ENCODE measurements at places on chromosomes 6 and 20.

DNA sequence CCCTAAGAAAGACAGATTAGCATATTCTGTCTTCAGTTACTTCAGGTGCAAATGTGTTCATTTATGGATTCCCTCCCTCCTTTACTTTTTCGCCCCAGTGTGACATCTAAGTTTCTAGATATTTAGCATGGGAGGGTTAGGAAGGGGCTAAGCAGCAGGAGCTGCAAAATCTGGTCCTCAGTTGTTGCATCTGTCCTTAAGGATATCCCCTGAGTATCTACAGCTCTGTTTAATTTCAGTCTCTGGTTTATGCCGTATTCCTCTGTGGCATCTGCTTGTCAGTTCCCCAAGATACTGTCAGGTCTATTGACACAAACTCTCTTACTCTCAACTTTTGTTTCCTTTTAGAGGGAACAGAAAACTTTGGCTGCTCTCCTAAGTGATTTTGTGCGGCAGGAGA lies 754.6 kb upstream of the MAP3K7 start:
- DNase-seq: no peak

DNA sequence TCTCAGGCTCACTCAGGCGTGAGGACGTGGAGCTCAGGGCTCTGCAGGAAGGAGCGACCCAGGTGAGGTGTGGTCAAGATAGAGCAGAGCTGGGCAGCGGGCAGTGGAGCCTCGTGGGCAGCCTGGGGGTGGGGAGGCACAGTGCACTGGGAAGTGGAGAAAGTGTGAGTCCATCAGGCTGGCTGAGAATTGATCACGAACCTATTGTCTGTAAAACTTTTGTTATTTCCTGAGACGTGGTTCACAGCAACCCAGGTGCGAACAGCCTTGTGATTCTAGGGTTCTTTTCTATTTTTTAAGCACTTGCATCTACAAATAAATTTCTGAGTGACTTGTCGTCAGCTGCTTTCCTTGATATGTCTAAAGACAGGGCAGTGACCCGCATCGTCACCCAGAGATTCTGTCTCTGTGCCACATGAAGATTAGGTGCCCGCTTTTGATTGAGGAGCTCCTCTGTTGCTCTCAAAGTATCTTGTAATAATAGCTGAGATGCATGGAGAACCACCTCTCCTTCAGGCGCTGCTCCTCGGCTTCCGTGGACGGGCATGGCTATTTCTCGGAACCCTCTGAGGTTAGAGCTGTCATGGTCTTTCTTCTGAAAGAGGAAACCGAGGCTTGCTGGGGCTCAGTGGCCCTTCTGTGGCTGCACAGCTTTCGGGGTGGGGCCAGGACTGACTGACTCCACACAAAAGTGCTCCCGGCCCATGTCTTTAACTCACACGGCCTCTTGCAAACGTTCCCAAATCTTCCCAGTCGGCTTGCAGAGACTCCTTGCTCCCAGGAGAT lies 662 bp upstream of the CCR6 start:
- DNase-seq: no peak

- DNase-seq: no peak
Measured at GRCh38 chr6:169164451-169164850, 89.2 kb downstream of the THBS2 start.

DNA sequence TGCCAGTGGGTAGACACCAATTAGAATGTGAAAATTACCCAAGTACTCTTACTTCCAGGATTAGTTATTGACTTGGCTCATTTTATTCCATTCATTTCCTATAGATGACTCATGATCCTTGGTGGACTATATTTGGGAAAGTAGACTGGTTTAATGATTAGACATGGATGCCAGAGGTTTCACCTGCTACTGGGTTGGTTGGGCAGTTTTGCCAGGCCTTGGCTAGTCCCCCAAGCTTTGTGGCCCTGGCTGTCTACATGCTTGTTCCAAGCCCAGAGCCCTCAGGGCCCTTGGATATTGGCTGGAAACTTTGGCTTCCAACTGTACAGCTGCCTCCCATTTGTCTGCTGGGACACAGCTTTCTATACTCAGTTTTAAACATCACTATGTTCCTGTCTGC lies 104.1 kb downstream of the ZFP64 start:
- no peak for DNase-seq

GRCh38 chr6:87907521-87907920 lies 140.1 kb upstream of the SPACA1 start:
- no peak for DNase-seq

- peak; percentile 26 for DNase-seq
Measured at GRCh38 chr6:52990342-52990741, 4.7 kb downstream of the GSTA4 start.

GRCh38 chr6:100751590-100751989 lies 129.5 kb downstream of the ASCC3 start:
- DNase-seq: no peak

DNA sequence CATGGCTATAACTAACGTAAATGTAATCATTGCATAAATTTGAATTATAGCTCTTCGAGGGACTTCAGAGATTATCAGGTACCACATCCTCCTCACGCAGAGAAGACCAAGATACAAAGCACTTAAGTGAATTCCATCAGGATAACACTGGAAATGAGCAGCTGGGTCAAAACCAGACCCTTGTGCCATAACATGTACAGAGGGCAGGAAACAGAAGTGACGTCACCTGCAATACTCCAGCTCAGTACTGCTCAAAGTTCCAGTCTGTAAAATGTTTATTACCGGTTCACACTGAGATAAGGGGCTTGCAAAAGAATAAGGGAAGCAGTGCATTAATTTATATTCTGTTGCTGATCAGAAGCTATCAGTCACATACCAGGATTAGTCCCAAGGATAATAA lies 45.8 kb downstream of the RGS17 start:
- no peak for DNase-seq

DNA sequence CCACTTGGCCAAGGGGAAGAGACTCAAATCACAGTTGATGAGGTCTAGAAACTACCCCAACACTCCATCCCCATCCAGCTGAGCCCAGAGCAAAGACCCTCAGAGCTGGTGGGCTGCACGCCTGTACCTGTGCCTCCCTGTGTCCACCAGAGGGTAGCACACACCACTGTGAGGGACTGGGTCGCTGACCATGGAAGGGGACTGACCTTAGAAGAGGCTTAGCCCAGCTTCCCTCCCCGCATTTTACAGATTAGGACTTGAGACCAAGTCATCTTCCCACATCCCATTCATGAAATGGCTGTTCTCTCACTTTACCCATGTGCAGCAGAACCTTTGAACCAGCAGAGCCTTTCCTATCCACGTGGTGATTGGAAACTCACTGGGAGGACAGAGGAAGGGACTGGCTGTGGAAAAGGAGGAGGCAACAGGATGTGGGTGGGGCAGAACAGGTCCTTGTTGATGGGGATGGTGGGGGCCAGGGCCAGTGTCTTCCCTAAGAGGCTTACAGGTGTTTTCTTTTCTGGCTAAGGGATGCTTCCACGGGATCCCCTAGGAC lies 44.3 kb downstream of the CPXM1 start:
- DNase-seq: no peak

- DNase-seq: no peak
Measured at GRCh38 chr20:53611449-53611894, 17.8 kb upstream of the ZNF217 start.

DNA sequence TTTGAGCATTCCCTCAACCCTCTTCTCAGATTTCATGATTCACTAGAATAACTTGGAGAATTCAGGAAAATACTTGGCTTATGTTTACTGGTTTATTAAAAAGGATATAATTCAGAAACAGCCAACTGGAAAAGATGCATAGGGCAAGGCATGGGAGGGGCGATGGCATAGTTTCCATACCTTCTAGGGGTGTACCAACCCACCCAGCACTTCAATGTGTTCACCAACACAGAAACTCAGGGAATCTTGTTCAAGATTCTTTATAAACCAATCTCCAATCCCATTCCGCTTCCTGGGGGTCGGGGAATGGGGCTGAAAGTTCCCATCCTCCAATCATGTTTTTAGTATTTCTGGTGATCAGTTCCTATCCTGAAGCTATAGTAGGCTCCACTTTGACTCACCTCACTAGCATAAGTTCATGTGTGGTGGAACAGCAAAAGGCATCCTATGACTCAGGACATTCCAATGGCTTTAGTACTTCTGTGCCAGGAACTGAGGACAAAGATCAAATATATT lies 164.4 kb downstream of the SIM1 start:
- DNase-seq: no peak

- no peak for DNase-seq
Measured at GRCh38 chr6:29626948-29627754, 5.8 kb downstream of the GABBR1 start.

GRCh38 chr6:139485742-139486475 lies 111.5 kb upstream of the CITED2 start:
- DNase-seq: no peak

- no peak for DNase-seq
Measured at GRCh38 chr20:19958219-19958618, 58.9 kb upstream of the NAA20 start.

DNA sequence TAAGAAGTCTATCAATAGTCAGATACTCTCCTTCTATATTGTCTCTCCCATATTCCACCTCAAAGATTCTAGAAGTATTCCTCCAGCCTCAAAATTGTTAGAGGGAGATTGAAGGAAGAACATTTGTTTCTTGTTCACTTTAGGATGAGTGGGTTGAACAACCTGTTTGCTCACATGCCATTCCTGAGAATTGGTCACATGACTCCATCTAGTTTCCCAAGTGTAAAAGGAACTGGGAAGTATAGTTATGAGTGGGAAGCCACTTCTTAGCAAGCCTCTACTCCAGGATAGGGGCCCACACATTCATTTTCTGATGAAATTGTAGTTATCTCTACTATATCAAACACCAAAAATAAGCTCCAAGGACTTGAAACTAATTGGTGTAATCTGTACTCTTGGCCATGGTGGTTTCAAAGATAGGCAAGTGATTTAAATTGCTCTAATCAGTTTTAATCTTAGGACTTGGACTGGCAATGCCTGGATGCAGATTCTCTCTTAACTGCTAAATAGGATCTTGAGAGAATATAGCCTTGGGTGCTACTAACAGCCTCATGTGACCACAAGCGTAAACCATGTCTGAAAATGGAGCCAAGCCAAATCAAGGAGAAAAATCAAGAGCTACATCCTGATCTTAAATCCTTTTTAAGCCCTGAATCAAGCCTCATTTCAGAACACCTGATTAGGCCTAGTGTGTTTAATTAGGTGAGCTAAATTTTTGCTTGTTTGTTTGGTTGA lies 758.7 kb upstream of the MAN1A1 start:
- DNase-seq: no peak

DNA sequence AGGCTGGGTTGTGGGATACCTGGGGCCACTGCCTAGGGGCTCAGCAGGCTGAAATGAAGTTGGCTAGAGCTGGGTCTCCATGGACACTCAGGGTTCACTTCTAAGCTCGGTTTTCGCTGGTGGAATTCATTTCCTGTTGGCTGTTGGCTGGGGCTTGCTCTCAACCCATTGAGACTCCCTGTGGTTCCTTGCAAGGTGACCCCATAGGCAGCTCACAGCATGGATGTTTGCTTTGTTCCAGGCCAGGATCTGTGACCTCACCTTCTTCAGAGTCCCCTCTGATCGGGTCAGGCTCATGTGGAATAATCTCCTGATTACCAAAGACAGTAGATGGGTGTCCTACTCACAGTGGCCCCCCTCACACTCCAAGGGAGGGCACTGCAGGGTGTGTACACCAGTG lies 229.3 kb downstream of the QKI start:
- DNase-seq: no peak

GRCh38 chr6:134637282-134637681 lies 312.6 kb downstream of the ALDH8A1 start:
- DNase-seq: no peak

DNA sequence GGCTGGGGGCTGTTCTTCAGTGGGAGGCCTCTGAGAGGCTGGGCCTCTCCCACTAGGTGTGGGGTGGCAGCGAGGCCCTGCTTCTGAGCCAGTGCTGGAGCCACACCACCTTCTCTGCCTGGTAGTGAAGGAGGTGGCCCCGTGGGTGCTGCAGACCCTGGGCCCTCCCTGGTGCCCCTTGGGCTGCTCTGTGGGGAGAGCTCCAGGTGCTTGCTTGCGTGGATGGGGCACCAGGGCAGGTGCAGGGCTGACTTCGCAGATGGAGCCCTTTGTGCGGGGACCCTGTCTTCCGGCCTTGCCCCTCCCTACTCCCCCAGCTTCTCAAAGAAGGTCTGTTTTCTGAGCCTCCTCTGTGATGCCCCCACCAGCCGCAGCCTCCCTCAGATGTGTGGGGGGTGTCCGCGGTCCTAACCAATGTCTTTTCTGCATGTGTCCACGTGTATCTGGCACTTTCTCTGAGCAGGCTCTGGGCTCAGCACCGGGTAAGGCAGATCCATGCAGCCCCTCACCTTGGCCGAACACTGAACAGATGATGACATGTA lies 17.2 kb upstream of the MYT1 start:
- DNase-seq: no peak

- DNase-seq: no peak
Measured at GRCh38 chr6:20827798-20828197, 293.5 kb downstream of the CDKAL1 start.

- DNase-seq: no peak
Measured at GRCh38 chr6:166433096-166433495, 50.4 kb upstream of the MPC1 start.

GRCh38 chr6:137727216-137727765 lies 139.8 kb upstream of the TNFAIP3 start:
- no peak for DNase-seq

GRCh38 chr6:22281341-22282085 lies 15.3 kb downstream of the PRL start:
- DNase-seq: no peak

DNA sequence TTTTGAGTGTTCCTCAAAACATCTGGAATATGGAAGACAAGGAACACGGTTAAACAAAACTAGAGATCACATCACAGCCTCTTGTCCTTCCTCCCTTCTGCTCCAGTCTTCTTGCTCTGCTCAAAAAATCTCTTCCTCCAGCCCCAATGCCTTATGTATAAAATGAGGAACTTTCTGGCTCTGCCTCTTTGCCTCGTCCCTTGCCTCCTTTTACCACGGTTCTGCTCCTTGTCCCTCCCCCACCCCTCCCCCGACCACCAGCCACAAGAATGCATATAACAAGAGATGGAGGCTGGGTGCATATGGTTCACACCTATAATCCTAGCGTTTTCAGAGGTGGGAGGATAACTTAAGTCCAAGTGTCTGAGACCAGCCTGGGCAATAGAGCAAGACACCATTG lies 43.6 kb downstream of the PLAGL2 start:
- no peak for DNase-seq

DNA sequence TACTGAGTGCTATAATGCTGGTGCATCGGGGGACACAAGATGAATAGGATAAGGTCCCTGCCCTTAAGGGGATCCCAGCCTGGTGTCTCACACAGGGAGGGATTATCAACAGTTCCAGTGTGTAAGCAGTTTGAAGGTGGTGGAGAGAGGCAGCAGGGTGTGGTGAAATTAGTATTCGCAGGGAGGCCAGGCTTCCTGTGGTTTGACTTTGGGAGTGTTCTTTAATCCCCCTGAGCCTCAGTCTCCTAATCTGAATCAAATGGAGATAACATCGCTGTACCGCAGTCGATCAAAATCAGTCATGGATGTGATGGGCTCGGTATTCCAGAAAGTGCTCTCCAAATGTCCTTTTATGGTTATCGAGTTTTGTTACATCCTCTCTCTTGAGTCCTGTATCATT lies 288.1 kb upstream of the SUPT3H start:
- no peak for DNase-seq

GRCh38 chr6:41492261-41492891 lies 53.8 kb upstream of the FOXP4 start:
- no peak for DNase-seq
